NAMALWA (cell line): ENCODE measurements at places on chromosomes 3 and 15.

DNA sequence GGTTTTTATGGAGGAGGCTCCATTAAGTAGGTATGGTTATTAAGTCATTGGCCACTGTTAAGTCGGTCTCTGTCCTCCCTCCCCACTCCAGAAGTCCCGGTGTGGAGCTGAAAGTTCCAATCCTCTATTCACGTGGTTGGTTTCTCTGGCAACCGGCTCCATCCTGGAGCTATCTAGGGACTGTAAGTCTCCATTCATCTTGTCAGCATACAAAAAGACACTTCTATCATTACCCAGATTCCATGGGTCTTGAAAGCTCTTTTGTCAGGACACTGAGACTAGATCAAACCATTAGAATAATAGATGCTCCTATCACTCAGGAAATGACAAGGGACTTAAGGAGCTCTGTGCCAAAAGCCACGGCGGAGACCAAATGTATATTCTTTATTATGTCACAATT is 110.3 kb downstream of the PIK3CB start:
- no peak for DNase-seq

DNA sequence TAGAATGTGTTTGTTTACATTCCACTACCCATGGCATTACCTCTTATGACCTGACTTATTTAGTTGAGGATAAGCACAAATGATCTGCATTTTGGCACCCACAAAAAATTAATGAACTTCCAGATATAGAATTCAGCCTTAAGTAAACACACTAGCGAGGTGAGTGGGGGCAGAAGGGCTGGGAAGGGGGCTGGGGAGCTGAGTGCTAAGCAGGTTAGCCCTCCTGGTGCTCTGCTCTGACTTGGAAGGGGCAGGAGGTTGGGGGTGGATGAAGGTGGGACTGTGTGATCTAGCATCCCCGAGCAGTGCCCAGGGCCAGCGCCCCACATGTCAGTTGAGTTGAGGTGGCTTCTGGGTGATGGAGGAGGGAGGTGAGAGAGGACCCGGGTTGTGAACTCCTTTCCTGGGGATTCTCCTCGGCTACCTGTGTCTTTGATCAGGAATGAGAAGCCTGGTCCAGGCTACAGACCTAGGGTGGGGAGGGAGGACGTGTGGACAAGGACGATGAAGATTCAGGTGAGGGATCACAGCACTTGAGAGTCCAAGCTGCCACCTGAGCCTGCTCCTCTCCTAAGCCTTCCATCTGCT is 178.6 kb upstream of the SMAD3 start:
- DNase-seq: no peak

- DNase-seq: no peak
These were observed 32.5 kb downstream of the IGSF10 start for GRCh38 chr3:151428386-151428785.

DNA sequence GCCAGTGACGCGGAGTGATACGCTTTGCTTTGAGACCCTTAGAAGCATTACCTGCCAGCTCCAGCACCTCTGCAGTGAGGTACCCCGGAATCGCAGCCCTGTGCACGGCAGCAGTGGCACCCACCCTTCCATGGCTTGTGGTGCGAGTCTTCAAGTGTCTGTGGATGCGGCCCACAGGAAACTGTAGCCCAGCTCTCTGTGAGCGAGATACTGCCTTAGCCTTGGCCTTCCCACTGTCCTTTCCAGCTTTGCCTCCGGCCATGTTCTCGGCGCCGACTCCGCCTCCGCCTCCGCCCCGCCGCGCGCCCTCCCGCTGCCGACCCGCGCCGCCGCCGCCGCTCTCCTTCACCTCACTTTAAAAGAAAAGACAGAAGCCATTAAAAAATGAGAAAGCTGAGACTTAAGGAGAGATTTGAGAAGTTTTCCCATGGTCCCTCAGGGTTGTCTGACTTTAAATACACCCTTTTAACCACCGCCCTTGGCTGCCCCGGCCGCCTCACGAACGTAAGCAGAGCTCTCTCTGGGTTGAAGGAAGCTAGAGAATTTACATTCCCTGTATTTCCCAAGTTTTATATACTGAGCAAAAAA is 78.5 kb upstream of the FAM174B start:
- DNase-seq: no peak

- DNase-seq: no peak
These were observed 162.7 kb downstream of the FGF12 start for GRCh38 chr3:192564611-192565010.

- no peak for DNase-seq
These were observed 6.6 kb downstream of the HAPLN3 start for GRCh38 chr15:88888719-88889118.

DNA sequence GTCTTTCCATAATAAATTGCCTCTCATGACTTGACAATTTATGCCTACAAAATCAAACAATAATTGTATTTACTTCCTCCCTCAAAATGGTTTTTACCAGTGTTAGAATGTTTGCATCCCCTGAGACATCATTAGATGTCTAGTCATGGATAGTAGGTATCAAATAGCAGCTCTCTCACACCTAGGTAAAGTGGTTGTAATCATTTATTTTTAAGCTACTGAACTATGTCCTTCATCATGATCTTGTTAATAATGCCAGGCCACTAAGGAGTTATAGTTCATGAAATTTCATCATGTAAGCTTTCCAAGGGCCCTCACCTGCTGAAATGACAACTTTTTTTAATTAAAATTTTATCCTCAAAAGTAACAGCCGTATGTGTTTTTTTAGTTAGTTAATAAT is 134.1 kb downstream of the ARPP21 start:
- no peak for DNase-seq

- DNase-seq: no peak
These were observed 96.0 kb downstream of the VPS8 start for GRCh38 chr3:184907681-184908649.

GRCh38 chr3:69776920-69777581 is 37.8 kb downstream of the MITF start:
- no peak for DNase-seq

DNA sequence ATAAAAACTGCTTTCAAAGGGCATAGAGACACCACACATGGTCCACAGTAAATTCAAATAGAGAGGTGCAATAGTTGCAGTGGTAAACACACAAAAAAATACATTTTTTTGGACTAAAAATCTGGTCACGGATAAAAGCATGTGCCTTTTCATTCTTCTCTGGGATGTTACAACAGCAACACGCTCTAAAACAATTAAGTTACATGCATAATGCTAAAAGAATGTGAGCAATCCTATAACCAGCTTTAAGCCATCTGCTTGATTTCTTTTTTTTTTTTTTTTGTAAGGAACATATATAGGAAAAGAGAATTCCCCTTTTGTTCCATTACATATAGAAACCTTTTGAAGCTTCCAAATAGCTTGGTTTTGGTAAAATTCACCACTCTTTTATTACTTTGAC is 20.0 kb downstream of the WNT5A start:
- no peak for DNase-seq

DNA sequence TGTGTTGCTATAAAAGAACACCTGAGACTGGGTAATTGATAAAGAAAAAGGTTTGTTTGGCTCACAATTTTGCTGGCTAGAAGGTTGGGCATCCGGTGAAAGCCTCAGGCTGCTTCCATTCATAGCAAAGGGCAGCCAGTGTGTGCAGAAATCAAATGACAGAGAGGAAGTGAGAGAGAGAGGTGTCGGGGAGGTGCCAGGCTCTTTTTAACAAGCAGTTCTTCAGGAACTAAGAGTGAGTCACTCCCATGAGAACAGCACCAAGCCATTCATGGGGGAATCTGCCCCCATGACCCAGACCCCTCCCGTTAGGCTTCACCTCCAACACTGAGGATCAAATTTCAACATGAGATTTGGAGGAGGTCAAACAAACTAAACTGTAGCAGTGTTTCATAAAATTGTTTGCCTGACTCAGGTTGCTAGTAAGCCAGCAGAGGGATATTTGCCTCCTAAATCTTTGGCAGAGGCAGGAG is 4.5 kb upstream of the PARP15 start:
- peak; percentile 31 for DNase-seq

DNA sequence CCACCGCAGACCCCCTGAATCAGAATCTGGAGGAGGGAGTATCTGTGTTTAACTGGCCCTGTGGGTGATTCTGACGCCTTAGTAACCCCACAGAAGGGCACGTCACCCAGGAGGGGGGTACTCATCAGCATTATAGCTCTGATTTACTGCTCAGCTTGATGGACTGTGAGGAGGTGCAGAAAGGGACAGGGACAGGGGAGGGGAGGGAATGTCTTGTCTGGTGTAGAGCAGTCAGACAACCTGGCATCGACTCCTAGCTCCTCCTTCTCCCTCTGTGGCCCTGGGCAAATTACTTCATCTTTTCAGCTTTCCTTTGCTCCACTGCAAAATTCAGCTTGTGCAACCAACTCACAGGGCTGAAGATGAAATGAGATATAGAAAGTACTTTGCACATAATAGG is 42.3 kb upstream of the GLCE start:
- no peak for DNase-seq

DNA sequence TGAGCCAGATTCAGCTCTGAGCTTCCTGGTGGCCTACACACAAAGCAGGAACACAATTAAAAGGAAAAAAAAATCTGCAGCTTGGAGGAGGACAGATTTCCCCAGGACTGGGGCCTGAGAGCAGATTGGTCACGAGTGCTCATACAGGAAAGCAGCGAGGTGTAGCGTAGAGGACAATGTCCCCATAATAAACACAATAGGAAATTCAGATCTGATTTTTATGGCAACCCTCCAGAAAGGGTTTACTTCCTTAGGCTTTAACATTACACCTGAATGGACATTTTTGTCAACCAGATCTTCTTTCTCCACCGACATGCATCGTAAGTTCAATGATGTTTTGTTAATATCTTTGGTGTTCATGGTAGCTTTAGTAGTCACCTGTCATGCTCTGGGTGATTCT is 23.3 kb downstream of the SLC6A20 start:
- DNase-seq: no peak

GRCh38 chr3:140092848-140093536 is 158.0 kb downstream of the CLSTN2 start:
- DNase-seq: peak; percentile 17

DNA sequence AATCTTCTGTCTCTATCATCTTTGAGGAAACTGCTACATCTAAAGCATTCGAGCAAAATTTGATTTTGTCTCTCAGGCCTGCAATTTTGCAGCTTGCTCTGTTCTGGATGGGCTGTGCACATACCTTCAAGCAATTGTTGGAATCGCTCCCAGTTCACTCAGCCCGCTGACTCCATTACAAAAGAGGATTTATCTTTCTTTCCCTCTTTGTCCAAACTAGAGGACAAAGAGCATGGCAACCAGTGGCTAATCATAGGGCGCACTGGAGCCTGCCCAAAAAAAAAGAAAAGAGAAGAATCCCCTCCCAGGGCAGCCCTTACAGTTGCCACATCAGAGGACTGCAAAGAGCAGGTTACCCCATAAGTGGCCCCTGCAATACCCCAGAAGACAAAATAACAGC is 49.0 kb upstream of the DUT start:
- no peak for DNase-seq

DNA sequence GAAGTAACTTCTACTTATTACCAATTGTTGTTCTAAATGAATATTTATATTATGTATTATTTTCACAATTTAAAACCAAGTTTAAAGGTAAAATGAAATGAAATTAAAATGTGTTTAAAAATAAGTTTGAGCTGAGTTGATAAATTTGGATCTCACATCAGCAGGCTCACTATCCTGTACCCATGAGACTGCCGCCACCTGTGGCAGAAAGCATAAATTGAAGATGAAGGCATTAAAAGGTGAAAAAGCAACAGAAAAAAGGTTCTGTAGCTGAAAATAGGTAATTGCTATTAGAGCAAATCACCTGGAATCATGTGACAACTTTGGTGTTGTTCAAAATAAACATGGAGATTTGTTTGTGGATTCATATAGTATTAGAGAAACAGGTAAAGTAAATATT is 133.0 kb upstream of the CADM2 start:
- no peak for DNase-seq

GRCh38 chr3:120764206-120764605 is 21.7 kb downstream of the GTF2E1 start:
- DNase-seq: no peak

GRCh38 chr3:18883571-18883970 is 264.7 kb upstream of the KCNH8 start:
- DNase-seq: no peak
